Effector CD8-positive, alpha-beta T cell (primary cell): ENCODE measurements at places on chromosomes 12 and 14.

- DNase-seq, result no peak
Observed at GRCh38 chr12:50197297-50197727, 30.1 kb upstream of the CERS5 start.

DNA sequence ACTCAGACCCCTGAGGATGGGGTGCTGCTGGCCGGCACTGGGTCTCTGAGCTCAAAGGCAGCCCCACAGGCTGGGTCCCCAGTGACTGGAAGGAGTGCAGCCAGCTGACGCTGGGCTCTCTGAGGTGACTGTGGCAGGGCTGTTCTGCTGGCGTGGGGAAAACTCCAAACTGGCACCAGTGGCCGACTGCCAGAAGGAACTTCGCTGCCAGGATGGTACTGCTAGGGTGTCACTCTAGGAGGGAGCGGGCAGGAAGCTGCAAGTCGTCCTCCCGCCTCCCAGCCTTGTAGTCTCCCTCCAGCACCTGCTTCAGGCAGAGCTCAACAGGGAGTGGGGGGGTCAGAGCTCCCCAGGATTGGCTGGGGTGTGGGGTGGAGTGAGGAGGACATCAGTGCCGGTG is 41.3 kb downstream of the CDC42BPB start:
- DNase-seq, result no peak

DNA sequence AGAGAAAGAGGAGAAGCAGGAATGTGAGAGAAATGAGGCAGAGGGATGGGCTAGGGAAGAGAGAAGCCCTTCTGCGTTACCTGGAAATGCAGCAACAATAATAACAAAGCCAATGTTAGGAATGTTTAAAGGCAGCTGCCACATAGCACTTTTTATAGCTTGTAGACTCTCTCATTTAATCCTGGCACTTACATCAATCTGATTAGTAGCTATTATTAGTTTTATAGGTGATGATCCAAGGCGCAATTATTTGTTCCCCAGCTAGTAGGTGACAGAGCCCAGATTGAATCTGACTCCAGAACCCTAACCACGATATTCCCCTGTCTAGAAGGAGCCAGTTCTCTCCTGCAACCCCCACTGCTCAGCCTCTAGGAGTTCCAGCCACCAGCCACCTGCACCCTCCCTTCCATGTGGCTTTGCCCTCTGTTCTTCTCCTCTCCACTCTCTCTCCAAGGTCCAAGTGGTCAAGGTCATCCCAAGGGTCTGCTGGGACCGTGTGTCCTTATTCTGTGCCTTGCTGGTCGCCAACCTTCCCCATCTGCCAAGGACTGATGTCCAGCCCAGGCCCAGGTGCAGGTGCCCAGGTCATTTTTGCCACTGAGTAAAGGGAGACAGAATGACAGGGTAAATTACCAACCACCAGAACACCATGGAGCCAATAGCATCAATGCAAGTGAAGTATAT is 29.4 kb upstream of the CIPC start:
- DNase-seq, result no peak

GRCh38 chr12:13242936-13243335 is 46.4 kb downstream of the EMP1 start:
- no peak for DNase-seq

- no peak for DNase-seq
Observed at GRCh38 chr12:123671876-123672275, 963 bp downstream of the TCTN2 start.

DNA sequence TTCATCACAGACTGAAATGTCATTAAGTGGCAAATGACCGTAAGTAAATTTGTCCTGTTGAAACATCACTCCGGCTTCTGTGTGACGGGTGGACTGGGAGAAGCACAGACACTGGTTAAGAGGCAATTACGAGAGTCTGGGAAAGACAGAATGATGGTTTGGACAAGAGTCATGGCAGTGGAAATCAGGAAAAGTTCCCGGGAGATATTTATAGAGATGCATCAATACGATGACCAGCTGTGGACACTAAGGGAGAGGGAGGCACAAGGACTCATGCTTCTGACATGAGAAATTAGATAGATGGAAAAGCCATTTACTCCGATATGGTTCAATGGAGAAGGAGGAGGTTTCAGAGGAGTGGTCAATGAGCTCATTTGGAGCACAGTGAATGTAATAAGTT is 27.3 kb downstream of the CKAP4 start:
- DNase-seq, result no peak

DNA sequence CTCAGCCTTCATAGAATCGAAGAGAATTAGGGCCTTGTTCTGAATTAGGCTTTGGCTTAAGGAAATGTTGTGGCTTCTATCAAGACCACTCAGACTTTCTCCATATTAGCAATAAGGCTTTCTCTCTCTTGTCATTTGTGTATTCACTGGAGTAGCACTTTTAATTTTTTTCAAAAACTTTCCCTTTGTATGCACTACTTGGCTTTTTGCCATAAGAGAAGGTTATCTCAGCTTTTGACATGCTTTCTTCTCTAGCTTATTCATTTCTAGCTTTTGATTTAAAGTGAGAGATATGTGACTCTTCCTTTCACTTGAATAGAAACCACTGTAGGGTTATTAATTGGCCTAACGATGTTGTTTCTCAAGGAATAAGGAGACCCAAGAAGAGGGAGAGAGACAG is 244.2 kb downstream of the GPHN start:
- DNase-seq, result no peak

- DNase-seq, result no peak
Observed at GRCh38 chr12:13209436-13210235, 13.1 kb downstream of the EMP1 start.

- no peak for DNase-seq
Observed at GRCh38 chr12:116466536-116466935, 92.6 kb upstream of the MAP1LC3B2 start.

DNA sequence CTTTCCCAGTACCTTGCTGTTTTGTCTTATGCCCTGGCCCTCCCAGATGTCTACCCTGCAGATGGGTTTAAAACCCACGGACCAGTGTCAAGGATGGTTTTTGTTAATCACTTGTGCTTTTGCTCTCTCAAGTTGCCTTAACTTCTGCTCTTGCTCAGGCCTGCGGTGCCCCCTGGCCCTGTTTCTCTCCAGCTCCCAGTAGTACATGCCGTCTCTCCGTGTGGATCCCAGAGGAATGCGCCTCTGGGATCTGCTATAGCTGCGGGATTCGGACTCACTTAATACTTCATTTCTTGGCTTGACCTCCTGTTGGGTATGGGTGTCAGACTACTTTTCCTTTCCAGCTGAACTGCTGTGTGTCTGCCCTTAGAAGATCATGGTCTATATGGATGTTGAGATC is 14.5 kb downstream of the PLEKHG3 start:
- DNase-seq, result no peak

DNA sequence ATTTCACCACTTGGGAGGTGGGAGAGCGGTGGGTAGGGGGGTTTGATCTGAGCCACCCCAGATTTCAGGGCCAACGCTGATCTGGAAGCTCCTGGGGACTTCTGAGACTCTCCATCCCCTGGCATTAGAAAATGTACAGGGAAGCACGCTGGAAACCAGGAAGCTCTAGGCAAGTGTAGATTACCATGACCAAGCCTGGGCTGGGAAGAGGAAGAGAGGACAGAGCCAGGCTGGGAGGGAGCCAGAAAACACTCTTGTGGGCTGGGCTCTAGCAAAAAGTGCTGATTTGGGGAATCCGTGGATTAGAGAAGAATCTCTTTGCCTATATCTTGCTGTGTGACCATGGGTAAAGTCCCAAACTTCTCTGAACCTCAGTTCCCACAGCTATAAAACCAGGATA is 236.7 kb downstream of the BCL11B start:
- no peak for DNase-seq

DNA sequence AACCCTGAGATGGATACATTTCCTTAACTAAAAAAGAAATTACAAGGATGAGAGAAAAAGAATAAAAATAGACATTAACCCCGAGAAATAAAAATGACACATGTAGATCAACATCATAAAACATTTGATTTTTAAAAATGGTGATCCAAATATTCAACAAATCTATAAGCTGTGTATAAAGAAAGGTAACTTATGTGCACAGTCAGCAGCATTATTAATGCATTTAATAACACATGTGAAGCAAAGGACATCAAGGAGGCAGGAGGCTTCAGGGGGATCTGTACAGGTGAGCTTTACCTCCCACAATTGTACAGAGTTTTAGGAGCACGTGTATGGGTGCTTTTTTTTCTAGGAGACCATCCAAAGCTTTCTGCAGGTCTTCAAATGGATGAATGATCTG is 76.1 kb downstream of the MED13L start:
- DNase-seq, result no peak

DNA sequence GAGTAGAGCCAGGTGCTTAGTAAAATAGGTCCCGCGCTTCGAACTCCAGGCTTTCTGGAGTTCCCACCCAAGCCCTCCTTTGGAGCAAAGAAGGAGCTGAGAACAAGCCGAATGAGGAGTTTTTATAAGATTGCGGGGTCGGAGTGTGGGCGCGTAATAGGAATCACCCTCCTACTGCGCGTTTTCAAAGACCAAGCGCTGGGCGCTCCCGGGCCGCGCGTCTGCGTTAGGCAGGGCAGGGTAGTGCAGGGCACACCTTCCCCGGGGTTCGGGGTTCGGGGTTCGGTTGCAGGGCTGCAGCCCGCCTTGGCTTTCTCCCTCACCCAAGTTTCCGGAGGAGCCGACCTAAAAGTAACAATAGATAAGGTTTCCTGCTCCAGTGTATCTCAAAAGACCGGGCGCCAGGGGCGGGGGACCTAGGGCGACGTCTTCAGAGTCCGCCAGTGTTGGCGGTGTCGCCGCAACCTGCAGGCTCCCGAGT is 3.6 kb downstream of the SSTR1 start:
- DNase-seq, result no peak
